Activated naive CD4-positive, alpha-beta T cell treated with anti-CD3 and anti-CD28 coated beads for 36 hours (primary cell): ENCODE measurements at places on chromosomes 1 and 21. TPM values are rescaled to one million over a fixed set of nuclear protein-coding genes. Genes with fewer than 3 reads are reported as not detected.

Gene RGS16
- 35.3 TPM for total RNA-seq

- no peak for DNase-seq
Observed at GRCh38 chr1:44233593-44233992, 20.3 kb downstream of the DMAP1 start.

Gene UMODL1
- not detected for total RNA-seq

DNA sequence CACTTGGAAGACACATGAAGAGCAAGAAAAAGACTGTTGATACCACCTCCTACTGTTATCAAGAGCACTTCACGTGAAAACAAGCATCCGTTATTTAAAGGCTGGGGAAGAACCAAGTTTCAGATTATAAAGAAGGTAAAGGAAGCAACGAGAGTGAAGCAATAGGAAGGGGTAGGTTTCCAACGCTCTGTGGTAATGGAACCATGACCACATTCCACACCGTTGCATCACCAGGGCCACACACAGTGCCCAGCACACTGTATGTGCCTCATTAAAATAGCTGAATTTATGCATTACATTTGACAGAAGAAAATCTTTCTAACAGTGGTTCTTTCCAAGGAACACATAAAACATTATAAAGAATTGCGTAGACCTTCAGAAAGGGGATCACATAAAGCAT is 435.8 kb downstream of the MRPL39 start:
- DNase-seq, result no peak

Gene EPHB2
- total RNA-seq, result not detected

GRCh38 chr21:39611551-39612190 is 1.1 kb upstream of the B3GALT5 start:
- DNase-seq, result no peak
